ENCODE measurements at places on chromosomes 1 and 21.
A peak's percentile ranks its signal among the peaks of the same experiment; 100 is the strongest.

DNA sequence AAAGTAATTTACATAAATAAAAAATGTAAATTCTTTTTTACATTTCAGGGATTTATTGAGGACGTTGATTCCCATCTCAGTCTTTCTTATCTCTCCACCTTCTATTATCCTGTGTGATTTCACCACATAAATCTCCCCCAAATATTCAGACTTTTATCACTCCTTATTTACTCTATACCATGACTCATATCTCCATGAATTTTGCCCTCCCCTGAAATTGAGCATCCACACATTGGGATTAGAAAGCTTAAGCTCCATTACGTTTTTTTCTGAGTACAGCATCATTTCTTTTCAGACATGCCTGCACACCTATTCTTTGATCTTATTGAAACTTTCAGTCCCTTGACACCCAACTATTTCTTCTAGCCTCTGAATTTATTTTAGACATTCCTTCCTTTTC lies 111.2 kb downstream of the IFI44 start:
- peak; percentile 8 for DNase-seq

DNA sequence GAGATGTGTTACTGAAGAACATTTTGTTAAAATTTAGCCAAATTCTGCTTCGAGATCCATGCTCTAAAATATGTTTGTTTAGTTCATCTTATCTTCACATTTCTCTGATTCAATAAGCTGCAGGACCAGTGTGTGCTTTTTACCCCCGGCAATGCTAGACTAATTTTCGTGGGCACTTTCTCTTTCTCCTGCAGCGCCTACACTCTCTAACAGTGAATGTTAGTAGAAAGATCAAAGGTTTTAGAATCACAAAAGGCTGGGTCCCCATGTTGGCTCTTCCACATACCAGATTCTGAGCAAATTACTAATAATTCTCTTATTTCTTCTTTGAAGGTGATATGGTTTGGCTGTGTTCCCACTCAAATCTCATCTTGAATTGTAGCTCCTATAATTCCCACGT lies 8.5 kb downstream of the CHML start:
- DNase-seq, result no peak

DNA sequence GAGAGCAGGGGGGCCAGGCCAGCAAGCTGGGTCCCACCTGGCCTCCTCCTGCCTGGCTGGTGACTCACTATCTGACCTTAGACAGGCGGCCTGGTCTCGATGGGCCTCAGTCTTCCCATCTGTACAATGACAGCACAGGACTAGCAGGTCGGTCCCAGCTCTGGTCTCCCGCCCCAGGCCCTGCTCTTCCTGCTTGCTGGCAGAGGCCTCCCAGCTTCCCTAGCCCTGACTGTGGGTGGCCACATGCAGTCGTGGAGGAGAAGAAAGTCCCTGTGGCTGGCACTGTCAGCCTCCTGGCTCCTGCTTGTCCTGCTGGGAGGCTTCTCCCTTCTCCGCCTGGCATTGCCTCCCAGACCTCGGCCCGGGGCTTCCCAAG lies 817 bp downstream of the EXTL1 start:
- DNase-seq, result no peak

DNA sequence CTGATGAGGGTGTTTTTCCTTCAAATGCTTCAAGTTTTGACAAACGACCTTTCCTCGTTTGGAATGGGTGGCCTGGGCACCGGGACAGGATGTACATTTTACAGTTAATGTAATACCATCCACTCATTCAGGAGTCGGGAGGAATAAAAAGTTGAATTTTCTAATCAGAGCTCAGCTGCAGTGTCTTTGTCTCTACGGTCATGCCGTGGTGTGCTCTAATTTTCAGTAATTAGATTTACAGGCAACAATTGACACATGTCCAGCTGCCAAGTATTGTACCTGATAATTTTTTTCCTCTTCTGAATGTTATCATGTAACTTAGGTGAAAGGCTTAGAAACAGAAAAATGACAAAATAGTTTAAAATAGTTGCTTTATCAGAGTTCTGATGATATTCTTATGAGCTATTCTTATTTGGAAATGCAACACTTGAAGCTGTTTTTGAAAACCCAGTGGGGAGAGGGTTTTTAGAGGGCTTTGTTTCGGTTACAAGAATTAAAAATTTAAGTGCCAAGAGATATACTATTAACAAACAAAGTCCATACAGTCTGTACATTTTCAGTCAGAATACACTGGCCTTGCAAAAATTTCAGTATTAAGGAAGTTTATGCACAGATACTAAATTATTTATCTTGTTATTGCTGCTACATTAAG lies 1.0 kb downstream of the CDKN2C start:
- DNase-seq, result no peak

DNA sequence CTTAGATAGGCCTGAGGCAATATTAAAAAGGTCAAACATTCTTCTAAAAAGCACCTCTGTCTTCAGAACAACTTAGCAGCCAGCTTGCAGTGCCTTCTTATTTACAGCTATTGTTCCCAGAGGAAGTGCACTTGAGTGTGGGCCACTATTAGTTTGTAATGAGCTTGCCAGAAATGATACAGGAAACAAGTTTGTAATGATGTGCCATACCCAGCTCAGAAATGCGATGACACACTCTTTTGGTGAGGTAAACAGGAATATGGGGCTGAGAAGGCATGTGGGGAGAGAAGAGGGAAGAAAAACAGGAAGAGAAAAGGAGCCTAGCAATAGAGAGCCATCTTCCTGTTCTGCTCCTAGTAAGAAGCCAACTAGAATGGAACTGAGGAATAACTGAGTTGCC lies 295.4 kb downstream of the AGBL4 start:
- DNase-seq, result no peak

- DNase-seq, result no peak
Observed at GRCh38 chr1:56557746-56558145, 21.6 kb downstream of the PLPP3 start.

- peak; percentile 48 for DNase-seq
Observed at GRCh38 chr1:31122741-31123140, 57.2 kb upstream of the PUM1 start.

DNA sequence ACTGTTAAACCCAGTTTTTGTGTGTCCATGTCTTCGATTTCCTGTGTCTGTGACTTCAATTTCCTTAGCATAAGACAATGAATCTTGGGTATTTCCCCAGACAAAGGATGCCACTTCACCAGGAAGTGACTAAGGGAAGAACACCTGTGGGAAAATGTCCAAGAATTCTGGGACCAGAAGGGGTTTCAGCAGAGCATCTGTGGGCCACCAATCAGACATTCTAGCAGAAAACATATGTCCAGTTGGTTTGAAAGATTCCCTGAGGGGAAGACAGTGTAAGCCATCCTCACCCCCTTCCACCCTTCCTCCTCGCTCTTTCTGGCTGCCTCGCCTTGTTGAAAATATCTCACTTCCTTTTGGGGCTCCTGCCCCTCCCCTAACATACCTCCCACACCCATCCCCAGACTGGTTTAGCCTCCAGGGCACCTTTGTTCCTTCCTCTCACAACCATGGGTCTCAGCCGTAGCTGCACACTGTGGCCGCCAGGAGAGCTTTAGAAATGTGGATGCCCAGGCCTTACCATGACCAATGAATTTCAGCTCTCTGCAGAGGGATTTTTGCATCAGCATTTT lies 25.5 kb upstream of the IFNAR1 start:
- DNase-seq, result no peak

- DNase-seq, result peak; percentile 92
Observed at GRCh38 chr1:186404454-186405051, 28.9 kb downstream of the ODR4 start.

GRCh38 chr1:34163792-34164731 lies 968 bp downstream of the CSMD2 start:
- DNase-seq, result no peak

DNA sequence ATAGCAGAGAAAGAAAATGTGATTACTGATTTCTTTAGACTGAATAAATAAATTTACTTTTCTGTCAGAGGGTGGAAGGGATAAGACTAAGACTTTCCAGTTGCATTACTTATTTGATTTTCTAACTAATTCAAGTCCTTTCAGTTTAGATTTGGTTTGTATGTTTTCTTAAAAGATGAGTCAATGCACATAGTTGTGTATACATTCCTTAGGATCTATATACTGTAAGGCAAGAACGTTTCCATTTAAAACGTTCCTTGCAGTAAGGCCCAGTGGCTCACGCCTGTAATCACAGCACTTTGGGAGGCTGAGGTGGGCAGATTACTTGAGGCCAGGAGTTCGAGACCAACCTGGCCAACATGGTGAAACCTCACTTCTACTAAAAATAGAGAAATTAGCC lies 14.5 kb upstream of the SERTAD4 start:
- DNase-seq, result no peak

DNA sequence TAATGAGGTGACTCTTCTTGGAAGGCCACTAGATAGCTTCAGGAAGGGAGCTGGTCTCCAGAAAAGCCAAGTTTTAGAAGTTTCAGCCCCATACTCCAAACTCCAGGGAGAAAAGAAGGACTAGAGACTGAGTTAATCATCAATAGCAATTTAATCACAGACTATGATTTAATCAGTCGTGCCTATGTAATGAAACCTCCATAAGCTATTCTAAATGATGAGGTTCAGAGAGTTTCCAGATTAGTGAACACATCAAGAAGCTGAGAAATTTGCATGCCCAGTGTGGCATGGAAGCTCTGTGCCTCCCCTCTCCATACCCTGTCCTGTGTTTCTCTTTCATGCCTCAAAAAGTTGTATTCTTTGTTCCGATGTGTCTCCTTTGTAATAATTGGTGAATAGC lies 49.2 kb upstream of the CCDC190 start:
- DNase-seq, result no peak

DNA sequence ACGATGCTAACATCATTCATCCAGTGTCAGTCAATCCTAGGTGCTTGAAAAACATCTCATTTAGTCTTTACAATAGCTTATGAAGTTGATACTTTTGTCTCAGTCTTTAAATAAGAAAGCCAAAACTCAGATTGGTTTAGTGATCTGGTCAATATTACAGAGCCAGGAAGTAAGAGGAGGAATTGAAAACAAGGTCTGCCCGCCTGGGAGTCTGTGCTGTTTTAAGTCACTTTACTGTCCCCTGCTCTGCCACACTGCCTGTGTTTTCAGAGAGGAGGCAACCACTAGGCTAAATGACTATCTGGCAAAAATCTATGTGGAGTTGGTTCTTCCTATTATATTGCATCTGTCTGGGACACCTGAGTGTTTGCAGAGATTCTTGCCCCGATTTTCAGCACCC lies 62.3 kb downstream of the ST6GALNAC3 start:
- no peak for DNase-seq

- DNase-seq, result no peak
Observed at GRCh38 chr1:209766051-209766450, 10.2 kb downstream of the TRAF3IP3 start.

DNA sequence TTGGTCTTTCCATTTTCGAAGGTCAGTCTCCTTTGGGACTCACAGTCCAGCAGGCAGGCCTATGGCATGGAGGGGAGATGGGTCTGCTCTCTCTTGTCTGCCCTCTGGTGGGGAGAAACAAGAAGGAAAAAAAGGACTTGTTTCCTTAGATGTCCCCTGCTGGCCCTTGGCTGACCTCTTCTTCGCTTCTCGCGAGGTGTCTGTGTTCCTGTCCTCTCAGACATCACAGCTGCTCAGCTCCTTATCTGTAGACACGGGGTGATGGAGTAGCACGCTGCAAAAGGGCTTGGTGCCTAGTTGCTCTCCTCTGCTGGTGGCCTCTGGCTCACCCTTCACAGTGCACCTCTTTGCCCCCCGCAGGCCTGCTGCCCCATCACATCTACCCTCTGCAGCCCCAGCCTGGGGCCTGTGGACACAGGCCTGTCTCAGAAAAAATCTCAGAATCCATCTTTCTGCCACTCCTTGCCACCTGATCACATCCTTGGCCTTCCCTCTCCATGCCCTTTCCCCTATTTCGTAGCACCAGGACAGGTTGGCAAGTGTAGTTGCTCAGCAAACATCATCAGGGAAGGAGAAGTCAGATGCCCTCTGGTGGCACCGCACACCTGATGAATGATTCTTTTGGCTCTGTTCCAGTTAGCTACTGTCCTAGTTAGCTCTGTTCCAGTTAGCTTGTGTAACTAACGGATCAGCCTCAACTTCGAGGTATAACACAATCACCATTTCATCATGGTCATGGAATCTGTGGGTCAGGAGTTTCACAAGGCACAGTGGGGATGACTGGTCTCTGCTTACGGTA lies 18.7 kb upstream of the AK2 start:
- peak; percentile 94 for DNase-seq

- no peak for DNase-seq
Observed at GRCh38 chr1:30172757-30173156, 550.6 kb downstream of the MATN1 start.

- no peak for DNase-seq
Observed at GRCh38 chr1:203065191-203065590, 20.6 kb downstream of the MYOG start.

DNA sequence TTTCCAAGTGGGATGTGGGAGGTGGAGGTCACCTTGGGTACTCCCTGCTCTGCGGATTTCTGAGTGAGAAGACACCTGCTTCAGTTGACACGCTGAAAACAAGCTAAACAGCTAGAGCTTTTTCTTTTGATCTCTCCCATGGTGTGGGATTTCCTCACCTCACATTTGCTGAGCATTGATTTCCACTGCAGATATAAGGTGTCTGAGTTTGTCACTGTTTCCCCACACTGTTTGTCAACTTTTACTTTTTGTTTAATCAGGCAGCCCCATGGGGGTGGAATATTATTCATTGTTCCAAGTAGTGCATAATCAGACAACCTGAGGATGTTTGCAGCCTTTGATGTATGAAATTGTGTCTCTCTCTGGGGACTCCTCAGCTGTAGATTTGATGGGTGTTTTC lies 49.5 kb downstream of the FASLG start:
- no peak for DNase-seq

DNA sequence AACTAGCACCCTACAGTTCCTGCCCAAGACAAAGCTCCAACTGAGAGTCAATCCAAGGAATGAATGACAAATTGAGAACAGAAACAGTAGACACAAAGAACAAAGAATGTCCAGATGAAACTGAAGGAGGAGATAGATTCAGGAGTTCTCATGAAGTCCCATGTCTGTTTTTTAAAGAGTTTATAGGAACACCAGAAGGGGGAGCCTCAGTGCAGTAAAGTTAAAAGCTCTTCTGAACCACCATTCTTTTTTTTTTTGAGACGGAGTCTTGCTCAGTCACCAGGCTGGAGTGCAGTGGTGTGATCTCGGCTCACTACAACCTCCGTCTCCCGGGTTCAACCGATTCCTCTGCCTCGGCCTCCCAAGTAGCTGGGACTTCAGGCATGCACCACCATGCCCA lies 323.6 kb downstream of the MRPL39 start:
- peak; percentile 70 for DNase-seq

DNA sequence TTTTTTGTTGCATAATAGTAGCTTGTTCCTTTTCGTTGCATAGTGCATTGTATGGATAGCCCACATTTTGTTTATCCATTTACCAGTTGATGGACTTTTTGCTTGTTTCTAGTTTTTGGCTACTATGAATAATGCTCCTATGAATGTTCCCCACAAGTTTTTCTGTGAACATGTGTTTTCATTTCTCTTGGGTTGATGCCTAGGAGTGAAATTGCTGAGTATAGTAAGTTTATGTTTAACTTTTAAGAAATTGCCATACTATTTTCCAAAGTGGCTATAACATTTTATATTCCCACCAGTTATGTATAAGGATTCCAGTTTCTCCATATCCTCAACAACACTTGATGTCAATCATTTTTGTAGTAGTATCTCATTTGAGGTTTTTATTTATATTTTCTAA lies 84.8 kb upstream of the CACYBP start:
- DNase-seq, result no peak

- DNase-seq, result no peak
Observed at GRCh38 chr1:212641956-212642355, 33.4 kb downstream of the ATF3 start.

All from fibroblast of pulmonary artery (primary cell).